ENCODE measurements at places on chromosomes 2 and 18.

GRCh38 chr2:170098626-170099312, 79.2 kb upstream of the MYO3B start:
- DNase-seq = no peak

GRCh38 chr2:45771261-45771660, 119.8 kb downstream of the PRKCE start:
- peak; percentile 18 for DNase-seq

GRCh38 chr2:44152865-44153669, 15.6 kb upstream of the PPM1B start:
- DNase-seq = no peak

DNA sequence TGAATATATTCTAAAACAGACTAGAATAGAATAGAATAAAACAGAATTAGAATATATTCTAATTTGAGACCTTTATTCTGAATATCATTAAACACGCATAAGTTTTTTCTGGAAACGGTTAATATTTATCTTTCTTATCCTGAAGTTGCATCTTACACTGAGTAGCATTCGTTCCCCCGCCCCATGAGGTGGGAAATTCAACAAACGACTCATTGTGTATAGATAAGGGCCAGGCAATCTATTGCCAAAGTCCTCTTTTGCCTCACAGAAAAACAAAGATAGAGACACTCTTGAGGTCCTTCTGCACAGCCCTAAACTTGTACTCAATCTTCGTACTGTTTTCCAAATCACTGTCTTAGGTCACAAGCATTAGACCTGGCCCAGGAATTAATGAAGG, 98.1 kb downstream of the COL6A3 start:
- DNase-seq = peak; percentile 59

DNA sequence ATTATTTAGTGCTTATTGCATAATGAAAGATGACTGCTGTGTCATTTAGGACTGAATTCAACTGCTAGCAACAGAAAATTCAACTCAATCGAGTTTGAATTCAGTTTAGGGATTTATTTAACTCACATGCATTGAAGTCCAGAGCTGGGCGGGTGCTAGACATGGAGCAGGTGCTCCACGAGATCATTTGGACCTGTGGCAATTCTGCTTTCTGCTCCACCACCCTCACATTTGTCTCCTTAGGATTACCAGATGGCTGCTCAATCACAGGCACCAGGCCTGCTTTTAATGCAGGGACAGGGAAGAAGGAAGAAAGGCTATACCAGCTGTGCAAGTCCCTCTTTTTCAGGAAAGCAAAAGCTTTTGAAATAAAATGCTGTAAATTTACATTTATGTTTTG, 572.9 kb upstream of the SLC8A1 start:
- DNase-seq = no peak

- no peak for DNase-seq
These were observed 57.9 kb upstream of the DYSF start for GRCh38 chr2:71395471-71395870.

GRCh38 chr2:58558881-58559280, 317.8 kb upstream of the FANCL start:
- DNase-seq = no peak

GRCh38 chr18:43485545-43485963, 208.3 kb upstream of the SYT4 start:
- no peak for DNase-seq

- no peak for DNase-seq
These were observed 230.0 kb upstream of the MGAT5 start for GRCh38 chr2:134023854-134024253.

- peak; percentile 57 for DNase-seq
These were observed 16.1 kb downstream of the MAPRE3 start for GRCh38 chr2:26986576-26986975.

DNA sequence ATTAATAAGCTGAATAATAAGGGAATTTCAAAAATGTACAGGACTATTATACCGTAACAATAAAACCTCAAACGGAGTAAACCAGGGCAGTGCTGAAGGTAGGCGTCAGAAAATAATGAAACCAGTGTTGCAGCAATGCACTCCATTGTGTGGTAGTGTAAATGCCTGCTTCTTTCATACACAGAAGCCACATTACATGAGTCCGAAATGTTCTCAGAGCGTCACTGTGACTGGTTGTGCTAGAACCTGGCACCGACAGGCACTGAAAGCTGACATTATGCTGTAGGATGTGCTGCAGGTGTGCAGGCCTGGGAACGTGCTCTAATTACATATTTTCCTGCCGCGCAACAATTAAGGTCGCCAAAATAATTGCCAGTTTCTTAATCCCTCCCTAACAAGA, 53.3 kb downstream of the ZEB2 start:
- no peak for DNase-seq

- DNase-seq = peak; percentile 72
These were observed 43.0 kb upstream of the DSG1 start for GRCh38 chr18:31274931-31275330.

DNA sequence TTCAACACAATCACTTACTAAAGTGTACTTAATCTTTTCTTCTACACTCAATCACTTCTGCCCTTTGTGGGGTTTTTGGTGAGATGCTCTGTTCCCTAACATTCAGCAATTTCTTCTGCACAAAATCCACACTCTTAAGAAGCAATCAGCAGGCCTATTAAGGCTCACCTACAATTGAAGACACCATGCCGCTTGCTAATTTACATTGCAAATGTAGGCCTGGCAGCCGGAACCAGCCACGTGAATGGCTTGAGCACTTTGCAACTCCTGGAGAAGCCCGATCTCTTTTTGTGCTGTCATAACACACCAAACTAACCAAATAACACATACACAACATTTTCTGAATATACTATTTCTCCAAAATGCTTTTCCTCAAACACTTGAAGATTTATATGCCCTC, 66.3 kb downstream of the NYAP2 start:
- no peak for DNase-seq

GRCh38 chr2:85796341-85797262, 42.8 kb downstream of the ATOH8 start:
- no peak for DNase-seq

- no peak for DNase-seq
These were observed 775 bp downstream of the SNED1 start for GRCh38 chr2:240998995-240999791.

GRCh38 chr2:39494784-39495251, 57.7 kb upstream of the MAP4K3 start:
- peak; percentile 99 for DNase-seq

- DNase-seq = peak; percentile 88
These were observed 5.2 kb downstream of the EML6 start for GRCh38 chr2:54728669-54729120.

DNA sequence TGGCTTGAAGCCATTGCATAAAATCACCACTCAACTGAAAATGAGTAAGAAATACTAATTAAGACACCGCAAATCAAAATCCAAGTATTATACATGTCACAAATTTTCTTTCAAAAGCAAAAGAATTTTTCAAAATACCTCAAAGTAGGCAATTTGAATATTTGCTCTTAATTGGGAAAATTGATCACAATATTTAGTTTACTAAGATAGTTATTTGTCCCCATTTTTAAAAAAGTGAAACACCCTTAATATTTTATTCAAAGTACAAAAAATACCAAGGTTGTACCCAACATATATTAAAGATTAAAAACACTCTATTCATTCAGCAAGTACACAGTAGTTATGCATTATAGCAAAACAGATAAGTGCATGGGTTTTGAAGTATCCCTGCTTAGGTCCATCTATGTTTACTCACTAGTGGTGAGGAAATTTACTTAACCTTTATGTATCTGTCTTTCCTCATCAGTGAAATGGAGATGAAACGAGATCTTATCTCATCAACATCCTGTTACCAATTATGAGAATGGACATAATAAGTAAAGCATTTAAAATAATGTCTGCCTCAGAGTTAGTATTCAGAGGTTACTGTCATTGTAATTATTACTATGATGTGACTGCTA, 35.1 kb downstream of the VPS54 start:
- peak; percentile 2 for DNase-seq

GRCh38 chr2:117217145-117217544, 597.3 kb upstream of the DDX18 start:
- no peak for DNase-seq

DNA sequence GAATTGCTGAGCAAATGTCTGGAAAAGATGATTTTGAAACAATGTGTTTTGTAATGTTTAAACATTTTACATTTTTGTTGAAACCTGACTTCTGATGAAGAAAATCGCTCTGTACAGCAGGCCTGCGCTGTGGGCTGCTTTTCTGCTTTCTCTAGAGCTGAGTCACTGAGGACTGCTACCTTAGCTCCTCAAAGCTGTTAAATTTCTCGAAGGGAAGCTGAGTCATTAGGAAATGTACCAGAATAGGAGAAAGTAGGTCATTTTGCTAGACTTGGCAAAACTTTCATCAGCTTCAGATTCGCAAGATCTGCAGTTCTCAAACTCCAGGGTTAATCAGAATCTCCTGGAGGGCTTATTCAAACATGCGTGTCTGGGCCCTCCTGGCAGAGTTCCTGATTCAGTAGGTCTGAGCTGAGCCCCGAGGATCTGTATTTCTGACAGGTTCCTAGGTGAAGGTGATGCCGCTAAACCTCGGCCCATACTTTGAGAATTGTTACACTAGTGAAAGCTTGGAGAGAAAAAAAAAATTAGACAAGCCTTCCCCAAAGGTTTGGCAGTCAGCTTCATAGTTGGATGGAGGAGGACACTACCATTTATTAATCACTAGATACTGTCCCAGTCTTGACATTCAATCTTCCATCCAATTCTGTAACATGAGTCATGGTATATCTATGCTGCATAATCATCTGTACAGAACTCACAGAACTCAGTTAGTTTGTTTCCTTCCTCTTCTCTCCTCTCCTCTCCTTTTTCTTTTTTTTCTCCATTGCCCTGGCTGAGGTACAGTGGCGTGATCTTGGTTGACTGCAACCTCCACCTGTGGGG, 297.6 kb downstream of the PARD3B start:
- DNase-seq = peak; percentile 92

- DNase-seq = no peak
These were observed 124.2 kb upstream of the REV1 start for GRCh38 chr2:99613980-99614379.

GRCh38 chr18:49487711-49488310, 777 bp upstream of the C18orf32 start:
- DNase-seq = no peak

DNA sequence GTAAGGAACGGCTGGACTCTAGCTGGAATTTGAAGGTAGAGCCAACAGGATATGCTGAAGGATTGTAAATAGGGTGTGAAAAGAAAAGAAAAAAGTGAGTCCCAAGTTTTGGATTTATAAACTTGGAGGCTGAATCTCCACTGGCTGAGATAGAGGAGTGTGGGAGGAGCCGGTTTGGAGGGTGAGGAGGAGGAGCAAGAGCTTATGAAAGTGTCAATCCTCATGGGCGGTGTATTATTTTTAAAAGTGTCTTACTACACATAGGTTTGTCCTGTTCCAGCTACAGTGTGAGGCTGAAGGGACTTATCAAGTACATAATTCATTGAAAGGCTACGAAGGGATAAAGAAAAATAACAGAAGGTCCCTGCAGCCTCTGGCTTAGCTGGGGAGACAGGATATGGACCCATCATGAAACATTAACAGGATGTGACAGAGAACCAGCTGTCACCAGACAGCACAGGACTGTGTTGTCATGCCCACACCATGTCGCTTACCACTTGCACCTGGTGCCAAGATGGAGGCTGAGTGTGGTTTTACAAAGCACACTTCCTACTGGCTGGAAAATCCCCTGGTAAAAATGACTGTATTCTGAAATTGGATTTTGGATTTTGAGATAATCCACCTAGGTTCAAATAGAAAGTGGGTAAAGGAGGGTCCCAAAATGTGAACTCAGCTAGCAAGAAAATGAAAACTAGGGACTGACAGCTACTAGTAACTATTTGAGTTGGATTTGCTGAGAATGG, 2.5 kb upstream of the MREG start:
- DNase-seq = no peak

- DNase-seq = no peak
These were observed 1.5 kb upstream of the WNT6 start for GRCh38 chr2:218858138-218858445.

GRCh38 chr2:18473241-18474181, 86.9 kb downstream of the RDH14 start:
- peak; percentile 96 for DNase-seq

DNA sequence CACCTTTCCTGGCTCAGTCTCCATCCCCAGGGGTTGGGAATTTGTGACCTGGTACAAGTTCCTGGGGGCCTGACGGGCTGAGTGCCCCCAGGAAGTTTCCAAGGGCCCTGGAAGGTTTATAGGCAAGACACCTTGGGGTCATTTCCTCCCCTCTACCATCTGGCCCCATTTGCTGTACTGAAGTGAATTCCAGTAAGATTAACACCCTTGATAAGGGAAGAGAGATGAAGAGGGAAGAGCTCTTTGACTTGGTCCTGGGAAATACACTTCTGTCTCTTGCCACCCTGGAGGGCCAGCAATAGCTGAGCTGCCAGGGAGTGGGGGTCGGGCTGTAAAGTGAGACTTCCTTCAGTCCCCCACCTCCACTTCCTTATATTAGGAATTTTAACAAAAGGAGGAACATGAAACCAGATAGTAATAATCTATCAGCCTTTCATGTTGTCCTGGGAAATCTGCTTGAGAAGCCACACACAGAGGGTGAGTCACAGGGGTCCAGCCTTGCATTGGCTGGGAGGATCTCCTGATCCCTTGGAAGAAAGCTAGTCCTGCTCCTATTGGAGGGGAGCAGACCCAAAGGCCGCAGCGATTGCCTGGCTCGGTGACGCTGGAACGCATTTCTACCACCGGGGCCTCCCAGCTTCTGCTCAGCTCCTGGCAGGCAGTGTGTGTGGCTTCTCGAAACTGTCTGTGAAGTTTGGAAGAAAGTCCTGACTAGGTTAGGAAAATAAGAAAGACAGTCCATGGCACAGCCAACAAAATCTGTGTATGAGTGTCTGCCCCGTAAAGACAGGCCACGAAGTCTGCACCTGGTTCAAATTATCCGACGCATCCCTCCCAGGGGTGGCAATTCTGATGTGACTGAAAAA, 87.3 kb downstream of the ACAA2 start:
- DNase-seq = peak; percentile 99

- DNase-seq = peak; percentile 6
These were observed 266.8 kb upstream of the CXCR4 start for GRCh38 chr2:136384531-136385303.

- DNase-seq = peak; percentile 7
These were observed 60.4 kb downstream of the FAM161A start for GRCh38 chr2:61793389-61793836.

DNA sequence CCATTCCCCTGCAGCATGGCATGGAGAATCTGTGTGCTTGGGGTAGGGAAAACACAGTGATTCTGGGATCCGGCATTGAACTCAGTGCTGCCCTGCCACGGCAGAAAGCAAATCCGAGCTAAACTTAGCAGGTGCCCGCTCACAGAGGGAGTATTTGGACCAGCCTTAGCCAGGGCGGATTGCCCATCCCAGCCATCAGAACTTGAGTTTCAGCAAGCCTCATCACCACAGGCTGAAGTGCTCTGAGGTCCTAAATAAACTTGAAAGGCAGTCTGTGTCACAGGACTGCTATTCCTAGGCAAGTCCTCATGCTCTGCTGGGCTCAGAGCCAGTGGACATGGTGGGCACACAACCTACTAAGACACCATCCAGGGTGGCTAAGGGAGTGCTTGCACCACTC, 86.2 kb upstream of the YPEL5 start:
- no peak for DNase-seq

GRCh38 chr18:58694720-58695468, 23.6 kb downstream of the MALT1 start:
- no peak for DNase-seq

GRCh38 chr2:182715121-182715891, 751 bp upstream of the DNAJC10 start:
- peak; percentile 5 for DNase-seq

- no peak for DNase-seq
These were observed 1240.8 kb upstream of the CRIM1 start for GRCh38 chr2:35114765-35115164.

Measured in astrocyte (in vitro differentiated cells and primary cell).